H1 (cell line): ENCODE measurements at places on chromosomes 3 and 15. TPM values are rescaled to one million over a fixed set of nuclear protein-coding genes. Genes with fewer than 3 reads are reported as not detected.

The NT5DC2 gene
- 331 and 367 TPM in 2 replicates for total RNA-seq

The AADAC gene
- total RNA-seq, result not detected in 2 replicates

The CLRN1 gene
- total RNA-seq, result 0.35 and 0.59 TPM in 2 replicates

The CLDN18 gene
- not detected in 2 replicates for total RNA-seq

The TYRO3 gene
- 96.8 and 98.8 TPM in 2 replicates for total RNA-seq

The GOLGA8K gene
- 0.48 and 1.3 TPM in 2 replicates for total RNA-seq

The CD200R1 gene
- total RNA-seq, result not detected in 2 replicates

The BSN gene
- 2.9 and 3.0 TPM in 2 replicates for total RNA-seq

The ASB14 gene
- total RNA-seq, result not detected in 2 replicates

The MCF2L2 gene
- 12.2 and 13.7 TPM in 2 replicates for total RNA-seq

The TF gene
- total RNA-seq, result 0.06 and 0.26 TPM in 2 replicates

The SLC12A6 gene
- 11.1 and 11.3 TPM in 2 replicates for total RNA-seq
